ENCODE measurements at places on chromosomes 4 and X.

DNA sequence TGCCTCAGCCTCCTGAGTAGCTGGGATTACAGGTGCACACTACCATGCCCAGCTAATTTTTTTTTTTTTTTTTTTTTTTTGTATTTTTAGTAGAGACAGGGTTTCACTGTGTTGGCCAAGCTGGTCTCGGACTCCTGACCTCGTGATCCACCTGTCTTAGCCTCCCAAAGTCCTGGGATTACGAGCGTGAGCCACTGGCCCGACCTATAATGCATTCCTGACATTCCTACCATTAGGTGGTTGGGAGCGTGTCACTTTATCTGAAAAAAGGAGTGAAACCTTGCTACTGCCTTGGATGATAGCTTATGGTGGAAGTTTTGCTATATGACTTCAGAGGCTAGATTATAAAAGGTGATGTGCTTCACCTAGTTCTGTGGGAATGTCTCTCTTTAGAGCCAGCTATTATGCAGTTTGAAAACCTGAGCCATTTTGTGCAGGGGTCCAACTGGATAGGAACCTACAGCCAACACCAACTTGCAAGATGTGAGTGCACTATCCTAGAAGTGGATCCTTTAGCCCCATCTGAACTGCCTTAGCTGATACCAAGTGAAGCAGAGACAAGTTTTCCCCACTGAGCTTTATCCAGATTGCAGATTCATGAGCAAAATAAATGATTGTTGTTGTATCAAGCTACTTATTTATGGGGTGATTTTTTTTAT lies 29.8 kb upstream of the EMCN start:
- DNase-seq, result no peak

- DNase-seq, result no peak
Measured at GRCh38 chr4:37687681-37688080, 1.5 kb upstream of the RELL1 start.

DNA sequence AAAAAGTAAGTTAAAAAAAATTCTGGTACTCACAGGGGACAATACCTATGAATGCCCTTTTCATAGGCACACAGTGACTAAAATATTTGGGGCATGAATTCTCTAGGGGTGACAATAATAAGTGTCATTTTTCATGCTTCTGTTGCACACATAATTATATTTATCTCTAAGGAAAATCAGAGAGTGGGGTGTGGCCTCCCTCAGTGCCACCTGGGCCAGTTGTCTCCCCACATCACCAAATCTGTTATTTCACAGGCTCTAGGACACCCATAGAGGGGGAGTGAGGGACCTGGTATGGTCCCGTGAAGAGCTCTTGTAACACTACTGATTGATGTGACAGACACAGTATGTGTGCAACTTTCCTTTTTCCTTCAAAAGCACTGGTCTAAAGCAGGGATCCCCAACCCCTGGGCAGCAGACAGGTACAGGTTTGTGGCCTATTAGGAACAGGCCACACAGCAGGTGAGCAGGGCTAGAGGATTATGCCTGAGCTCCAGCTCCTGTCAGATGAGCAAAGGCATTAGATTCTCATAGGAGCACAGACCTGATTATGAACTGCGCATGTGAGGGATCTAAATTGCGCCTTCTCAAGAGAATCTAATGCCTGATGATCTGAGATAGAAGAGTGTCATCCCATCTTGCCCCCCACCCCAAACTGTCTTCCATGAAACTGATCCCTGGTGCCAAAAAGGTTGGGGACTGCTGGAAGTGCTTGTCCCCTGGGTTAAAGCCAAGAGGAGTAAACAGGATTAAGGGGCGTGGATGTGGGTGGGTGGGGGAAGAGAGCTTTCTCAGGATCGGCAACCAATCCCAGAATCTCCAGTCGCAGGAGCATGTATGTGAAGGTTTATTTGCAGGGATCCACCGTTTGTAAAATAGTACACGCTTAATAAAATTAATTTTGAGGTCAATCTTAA lies 856 bp downstream of the SLC9B1 start:
- DNase-seq, result peak; percentile 12

- DNase-seq, result peak; percentile 47
Measured at GRCh38 chr4:112523008-112523721, 7.2 kb upstream of the NEUROG2 start.

DNA sequence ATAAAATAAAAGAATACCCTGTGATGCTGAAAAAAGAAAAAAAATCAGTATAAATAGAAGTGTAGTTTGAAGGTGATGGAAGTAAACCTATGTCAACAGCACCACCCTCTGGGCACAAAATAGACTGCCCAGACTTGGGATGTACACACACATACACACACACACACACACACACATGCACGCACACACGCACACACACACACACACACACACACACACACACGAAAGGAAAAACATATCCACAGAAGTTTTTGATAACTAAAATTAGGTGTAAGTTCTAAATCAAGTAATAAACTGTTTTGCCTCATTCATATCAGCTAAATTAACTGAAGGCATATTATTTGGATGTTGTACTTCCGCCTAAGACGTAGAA lies 40.5 kb downstream of the ANXA5 start:
- DNase-seq, result peak; percentile 22

DNA sequence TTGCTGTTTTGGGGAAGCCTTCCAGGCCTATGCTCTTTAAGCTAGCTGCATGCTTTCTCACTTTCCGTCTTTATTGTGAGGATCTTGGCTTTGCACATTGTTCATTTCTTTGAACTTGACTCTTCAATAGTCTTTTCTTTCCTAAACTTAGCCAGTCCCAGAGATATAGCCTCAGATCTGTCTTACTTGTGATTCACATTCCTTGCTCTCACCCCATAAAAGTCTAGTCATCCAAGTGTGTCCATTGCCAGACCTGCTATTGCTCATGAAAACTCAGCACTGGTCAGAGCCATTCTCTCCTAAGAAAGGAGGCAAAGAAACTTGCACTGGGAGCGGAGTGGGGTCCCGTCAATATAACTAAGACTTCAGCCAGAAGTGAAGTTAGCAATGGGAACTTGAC lies 275.0 kb upstream of the CTSO start:
- DNase-seq, result no peak

GRCh38 chrX:85870585-85870984 lies 176.8 kb downstream of the CHM start:
- DNase-seq, result no peak

DNA sequence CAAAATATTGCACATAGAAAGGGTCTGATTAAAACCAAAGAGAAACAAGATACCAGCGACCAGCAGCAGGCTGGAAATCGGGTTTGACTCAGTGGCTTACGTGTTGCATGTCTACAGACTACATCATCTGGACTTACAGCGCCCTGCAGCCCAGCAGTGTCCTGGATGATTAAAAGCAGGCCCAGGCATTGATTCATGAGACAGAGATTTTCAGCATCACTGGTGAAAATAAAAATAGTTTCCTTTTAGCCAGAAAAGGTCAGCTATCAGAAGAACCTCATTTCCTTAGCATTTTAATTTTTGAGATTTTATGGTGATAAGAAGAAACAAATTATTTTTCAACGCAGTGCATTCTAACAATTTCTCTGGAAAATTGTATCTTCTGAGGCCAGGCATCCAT lies 190.6 kb downstream of the PTTG2 start:
- DNase-seq, result no peak

DNA sequence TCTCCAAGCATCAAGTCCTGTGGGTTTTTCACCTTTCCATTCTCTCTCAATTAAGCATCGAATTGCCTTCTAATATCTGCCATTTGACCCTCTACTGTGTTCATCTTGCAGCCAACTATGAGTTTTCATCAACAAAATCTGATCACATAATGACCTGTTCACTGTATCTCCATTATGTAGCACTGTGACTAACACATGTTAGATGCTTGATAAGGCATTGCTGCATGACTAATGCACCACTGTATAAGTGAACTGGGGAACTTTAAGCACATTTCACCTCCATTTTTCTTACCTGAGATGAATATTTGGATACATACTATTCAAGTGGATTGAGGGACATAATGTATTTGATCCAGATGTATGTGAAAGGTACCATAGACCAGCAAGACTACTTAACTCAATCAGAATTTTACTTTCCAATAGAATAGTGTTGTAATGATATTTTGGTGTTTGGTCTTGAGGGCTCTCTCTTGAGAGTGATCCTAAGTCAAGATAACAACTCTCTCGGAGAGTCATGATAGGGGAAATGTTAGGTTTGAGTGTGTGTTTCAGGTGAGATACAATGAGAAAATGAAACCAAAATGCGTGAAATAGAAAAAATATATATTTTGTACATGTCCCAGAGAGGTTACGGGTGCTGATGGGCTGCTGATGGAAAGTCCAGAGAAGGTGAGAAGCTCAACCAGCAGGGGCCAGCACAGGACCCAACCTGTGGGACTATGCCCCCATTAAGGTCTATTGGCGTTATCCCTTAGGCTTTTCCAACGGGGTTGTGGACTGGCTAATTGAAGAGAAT lies 60.2 kb upstream of the HS3ST1 start:
- no peak for DNase-seq

DNA sequence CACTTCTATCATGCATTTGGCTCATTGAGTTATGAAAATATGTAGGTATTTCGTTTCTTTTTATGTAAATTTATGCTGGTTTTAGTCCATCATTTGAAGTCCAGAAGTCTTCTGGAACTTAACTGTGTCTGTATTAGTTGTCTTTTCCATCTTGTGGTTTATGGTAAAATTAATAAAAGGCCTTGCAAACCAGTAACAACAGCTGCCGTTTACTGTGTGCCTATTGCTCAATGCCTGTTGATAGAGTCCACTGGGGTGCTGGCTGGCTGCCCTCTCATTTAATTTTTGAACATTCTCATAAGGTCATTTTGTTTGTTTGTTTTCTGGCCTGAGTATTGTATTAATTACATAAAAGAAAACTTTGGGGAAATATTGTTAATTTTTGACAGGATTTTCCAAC lies 98.0 kb downstream of the NAA11 start:
- no peak for DNase-seq

DNA sequence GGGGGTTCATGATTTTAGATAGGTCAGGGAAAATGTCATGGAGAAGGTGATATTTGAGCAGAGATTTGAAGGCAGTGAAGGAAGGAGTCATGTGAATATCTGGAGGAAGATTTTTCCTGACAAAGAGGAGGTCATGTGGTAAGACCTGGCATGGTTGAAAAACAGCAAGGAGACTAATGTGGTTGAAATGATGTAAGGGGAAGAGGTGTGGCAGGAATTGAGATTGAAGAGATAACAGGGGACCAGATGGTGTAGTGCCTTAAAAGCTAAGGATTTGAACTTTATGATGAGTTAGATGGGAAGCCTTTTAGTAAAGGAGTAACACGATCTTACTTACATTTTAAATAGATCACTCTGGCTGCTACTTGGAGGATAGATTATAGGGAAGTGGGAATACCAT lies 210.9 kb downstream of the RTL9 start:
- DNase-seq, result no peak

GRCh38 chrX:106948641-106949040 lies 28.4 kb downstream of the CLDN2 start:
- DNase-seq, result no peak

GRCh38 chrX:37685381-37686359 lies at the start of gene XK:
Gene XK, plus strand, starts transcription at chrX:37685791. Its CDS starts 171 bp downstream, at chrX:37685962.
- peak; percentile 42 for DNase-seq

GRCh38 chrX:120840827-120841226 lies 34.8 kb downstream of the CT47B1 start:
- no peak for DNase-seq

GRCh38 chrX:74277846-74278245 lies 26.1 kb upstream of the ZCCHC13 start:
- no peak for DNase-seq

DNA sequence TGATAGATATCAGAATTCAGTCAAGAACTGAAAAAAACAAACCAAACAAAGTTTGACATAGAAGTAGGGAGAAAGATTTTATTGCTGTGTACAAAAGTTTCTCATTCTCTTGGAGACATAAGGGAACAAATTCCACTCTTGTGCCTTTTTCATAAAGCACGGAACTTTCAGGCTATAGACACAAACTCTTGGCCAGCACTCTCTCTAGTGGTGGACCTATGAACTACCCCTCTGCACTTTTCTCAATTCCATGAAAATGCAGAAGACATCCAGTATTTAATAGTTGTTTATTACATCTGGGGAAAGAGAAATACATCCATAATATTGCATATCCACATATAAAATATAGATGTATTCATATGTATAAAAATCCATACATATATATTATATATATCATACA lies 291.6 kb upstream of the HS3ST1 start:
- DNase-seq, result no peak

- no peak for DNase-seq
Measured at GRCh38 chrX:100316987-100317386, 93.1 kb downstream of the PCDH19 start.

GRCh38 chr4:163758032-163758431 lies 263.5 kb downstream of the TMA16 start:
- DNase-seq, result no peak

GRCh38 chr4:30917946-30918345 lies 197.8 kb downstream of the PCDH7 start:
- no peak for DNase-seq

- no peak for DNase-seq
Measured at GRCh38 chr4:41384992-41385391, 128.3 kb downstream of the UCHL1 start.
